ENCODE measurements at places on chromosomes 2 and 18.

DNA sequence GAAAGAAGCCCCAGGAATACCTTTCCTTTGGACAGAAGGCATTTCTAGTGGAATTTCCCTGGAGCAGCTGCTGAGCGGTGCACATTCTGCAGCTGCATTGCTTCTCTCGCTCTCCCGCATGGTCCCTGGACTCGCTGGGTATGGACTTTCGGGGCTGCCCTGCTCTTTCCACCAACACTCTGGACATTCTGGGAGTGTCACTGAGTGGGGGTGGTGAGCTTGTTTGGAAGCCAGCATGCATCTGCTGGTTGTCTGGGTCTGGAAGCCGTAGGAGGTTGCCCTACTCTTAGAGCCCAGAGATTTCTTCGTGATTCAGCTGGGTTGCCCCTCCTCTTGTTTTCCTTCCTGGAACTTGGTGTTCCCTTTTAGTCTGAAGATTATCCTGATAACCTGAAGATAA is 52.6 kb downstream of the TWIST2 start:
- no peak for DNase-seq

DNA sequence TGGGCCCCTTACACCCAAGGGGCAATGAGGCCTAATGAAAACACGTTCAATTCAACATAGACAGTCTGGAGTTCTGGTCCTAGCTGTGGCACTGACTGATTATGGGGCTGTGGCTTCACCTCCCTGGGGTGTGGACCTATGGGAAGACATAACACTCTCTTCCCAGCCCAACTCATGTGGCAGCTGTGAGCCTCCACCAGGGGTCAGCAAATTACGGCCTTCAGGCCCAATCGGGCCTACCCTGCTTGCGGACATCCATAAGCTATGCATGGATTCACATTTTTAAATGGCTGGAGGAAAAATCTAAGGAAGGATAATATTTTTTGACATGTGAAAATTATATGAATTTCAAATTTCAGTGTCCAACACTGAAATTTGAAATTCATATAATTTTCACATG is 101.3 kb downstream of the LOXHD1 start:
- DNase-seq, result no peak

DNA sequence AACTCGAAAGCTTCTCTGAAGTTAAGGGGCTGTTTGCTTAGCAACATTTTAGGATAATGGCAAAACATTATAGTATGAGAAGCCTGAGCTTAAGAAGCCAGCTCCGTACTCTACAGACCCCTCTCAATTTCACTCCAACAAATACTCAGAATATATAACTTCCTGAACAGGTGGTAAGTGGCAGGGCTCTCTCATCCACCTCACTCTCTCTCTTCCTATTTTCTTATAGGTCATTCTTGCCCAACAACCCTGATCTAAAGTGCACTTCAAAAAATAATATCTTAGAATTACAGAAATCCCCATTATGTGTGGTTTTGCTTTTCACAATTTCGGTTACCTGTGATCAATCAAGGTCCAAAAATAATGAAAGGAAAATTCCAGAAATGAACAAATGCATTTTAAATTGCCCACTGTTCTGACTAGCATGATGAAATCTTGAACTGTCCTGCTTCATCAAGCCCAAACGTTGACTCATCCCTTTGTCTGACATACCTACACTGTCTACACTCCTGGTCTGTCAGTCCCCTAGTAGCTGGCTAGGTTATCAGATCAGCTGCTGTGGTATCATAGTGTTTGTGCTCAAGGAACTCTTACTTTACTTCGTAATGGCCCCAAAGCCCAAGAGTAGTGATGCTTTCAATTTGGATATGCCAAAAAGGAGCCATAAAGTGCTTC is 122.8 kb upstream of the COL5A2 start:
- peak; percentile 21 for DNase-seq

DNA sequence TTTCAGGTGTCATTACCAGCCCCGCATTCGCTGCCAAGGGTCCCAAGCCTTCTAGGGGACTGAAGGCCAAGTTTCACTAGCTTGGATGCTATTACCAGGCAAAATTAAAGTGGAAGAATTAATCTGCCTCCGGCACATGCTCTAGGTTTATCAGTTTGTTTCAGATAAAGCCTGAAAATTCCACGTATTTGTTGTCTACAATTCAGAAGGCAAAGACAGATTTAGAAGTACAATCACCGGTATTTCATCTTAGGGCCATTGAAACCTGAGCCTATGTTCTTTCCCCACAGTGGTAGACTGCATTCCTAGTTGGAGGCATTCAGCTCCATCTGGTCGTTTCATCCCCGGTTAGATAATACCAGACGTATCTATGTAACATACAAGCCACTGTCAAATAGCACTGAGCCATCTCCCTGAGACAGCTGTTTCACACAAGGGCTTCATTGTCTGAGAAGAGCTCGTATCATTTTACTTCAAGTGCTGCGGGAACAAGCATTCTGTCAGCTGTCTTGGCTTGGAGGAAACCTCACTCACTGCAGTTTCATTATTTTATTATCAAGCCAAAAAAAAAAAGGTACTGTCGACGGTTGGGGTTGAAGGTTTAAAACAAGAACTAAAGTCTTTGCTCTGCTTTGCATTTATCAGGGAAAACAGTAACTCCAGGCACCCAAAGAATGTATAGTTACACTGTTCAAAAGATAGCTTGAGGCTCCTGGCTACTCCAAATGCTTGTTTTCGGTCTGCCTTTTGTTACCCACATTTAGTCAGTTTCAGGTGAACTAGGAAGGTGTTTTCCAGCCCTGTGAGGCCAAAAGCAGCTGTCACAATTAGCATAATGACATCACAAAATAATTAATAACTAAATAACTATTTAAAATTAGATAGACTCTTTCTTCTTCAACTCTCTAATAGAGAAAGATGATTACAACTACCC is 76.7 kb downstream of the TGIF1 start:
- peak; percentile 68 for DNase-seq

GRCh38 chr2:120737340-120738101 is 1.9 kb downstream of the GLI2 start:
- peak; percentile 61 for DNase-seq

DNA sequence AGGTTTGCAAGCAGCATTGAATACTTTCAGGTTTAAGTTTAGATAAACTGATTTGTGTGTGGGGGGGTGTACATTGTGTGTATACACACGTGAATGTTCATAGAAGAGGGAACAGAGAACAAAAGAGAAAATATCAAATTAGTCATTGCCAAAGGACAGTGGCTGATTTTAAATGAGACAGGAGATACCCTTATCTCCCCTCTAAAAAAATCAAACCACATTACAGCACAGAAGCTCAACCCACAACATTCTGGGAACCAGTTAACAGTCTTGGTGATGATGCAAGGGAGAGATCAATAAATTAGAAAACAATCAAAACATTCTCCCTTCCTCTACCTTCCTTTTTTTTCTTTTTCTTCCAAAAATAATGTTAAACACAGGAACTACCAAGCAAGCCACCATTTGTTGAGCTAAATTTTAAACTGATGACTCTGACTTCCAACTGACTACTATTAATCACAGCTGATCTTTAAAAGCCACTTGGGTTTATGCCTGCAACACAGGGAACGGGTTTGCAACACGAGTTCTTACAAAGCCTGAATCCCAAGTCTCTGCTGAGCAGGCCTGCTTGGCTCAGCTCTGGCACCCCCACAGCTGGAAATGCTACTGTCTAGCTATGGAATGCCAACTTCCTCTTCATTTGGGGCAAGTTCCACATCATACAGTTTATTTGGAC is 119.2 kb upstream of the ACVR1C start:
- DNase-seq, result peak; percentile 89

DNA sequence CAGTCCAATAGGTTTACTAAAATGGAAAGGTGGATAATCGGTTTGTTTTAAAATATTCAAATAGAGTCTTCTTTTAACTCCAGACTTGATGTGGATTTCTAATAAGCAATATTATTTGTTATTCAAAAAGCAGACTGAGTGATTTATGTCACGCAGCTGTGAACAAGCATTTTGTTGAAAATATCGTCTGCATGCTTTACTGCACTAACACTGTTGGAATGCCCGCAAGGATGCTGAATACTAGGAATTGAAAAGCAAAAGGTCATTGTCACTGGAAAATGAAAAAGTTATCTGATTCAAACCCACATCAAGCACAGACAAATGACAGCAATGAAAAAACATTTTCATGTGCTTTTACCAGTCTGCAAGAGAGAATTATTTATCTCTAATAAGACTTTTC is 31.1 kb downstream of the CHN1 start:
- DNase-seq, result no peak

DNA sequence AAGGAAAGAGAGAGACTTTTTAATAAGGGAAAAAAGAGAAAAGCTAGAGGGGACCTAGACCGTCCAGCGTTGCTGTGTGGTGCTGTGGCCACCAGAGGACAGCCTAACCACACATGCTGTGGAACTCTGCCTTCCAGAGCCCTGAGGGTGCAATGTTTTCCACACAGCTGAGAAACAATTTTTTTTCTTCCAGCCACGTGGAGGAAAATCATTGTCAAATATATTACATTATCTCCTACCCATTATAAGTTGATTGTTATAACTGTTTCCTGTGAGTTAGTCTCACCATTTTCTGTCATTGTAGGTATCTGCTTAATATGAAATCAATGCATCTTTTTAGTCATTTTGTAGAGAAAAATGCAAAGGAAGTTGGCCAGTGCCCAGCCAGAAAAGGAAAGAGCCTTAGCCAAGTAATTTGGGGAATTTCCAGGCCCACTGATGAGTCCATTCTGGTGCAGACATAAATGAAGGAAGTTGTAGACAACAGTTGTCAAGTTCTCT is 5.9 kb upstream of the MRPL19 start:
- peak; percentile 68 for DNase-seq

GRCh38 chr2:122136056-122136455 is 380.6 kb downstream of the TSN start:
- DNase-seq, result no peak

DNA sequence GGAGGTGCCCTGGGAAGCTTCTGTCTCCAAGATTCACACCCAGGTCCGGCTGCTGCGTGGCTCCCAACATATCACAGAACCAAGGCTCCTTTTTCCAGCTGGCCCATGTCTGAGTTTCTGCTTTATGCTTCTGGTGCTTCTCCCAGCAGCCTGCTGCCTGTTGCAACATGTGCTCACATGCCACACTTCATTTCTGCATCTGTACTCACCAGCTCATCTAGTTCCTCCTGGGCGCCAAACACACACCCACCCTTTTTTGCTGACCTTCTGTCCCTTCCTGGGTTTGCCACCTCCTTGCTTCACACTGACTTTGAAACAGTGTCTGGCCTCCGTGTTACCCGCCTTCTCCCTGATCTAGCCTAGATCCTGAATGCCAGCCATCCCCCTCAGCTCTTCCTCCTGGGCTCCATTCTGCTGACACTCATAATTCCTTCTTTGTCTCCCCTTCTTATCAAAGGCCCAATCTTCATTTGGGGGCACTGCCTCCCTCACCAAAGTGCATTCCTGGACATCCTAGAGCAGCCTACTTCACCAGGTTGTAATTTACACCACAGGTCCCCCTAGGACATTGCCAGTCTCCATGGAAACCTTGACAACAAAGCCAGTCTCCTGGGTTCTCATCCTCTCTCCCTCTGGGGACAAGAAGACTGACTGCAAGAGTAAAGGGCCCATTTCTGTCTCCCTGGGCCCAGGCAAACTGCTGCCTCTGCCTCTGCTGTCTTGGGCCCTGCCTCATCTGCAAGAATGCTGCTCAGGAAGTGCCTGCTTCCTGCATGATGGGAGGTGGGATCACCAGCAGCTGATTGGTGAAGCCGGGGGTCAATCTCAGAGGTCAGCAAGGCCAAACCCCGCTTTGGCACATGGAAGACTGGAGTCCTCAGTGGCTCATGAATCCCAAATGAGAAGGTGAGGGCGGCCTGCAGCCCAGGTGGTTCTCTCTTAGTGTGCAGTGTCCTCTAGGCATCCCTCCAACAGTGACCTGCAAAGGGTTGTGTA is 13.9 kb upstream of the PROM2 start:
- no peak for DNase-seq

GRCh38 chr2:54575379-54575888 is 119.3 kb downstream of the SPTBN1 start:
- no peak for DNase-seq

DNA sequence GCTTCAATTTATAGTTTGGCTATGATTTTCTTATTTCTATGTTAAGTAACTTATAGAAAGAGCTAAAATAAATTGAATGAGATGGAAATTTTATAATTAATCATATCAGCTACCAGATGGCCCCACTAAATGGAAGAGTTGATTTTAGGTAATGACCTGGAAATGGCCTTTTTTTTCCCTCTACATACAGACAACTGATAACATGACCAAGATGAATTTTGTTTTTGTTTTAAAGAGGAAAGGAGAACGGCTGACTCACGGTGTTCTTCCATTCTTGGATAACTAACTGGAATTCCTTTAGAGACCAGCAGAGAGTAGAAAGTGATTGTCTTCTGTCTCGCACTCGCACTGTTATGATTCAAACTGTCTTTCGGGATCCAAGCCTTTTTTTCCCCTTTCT is 91.0 kb downstream of the TMEM185B start:
- peak; percentile 7 for DNase-seq

- DNase-seq, result no peak
These were observed 32.6 kb downstream of the CIB4 start for GRCh38 chr2:26608557-26608956.

DNA sequence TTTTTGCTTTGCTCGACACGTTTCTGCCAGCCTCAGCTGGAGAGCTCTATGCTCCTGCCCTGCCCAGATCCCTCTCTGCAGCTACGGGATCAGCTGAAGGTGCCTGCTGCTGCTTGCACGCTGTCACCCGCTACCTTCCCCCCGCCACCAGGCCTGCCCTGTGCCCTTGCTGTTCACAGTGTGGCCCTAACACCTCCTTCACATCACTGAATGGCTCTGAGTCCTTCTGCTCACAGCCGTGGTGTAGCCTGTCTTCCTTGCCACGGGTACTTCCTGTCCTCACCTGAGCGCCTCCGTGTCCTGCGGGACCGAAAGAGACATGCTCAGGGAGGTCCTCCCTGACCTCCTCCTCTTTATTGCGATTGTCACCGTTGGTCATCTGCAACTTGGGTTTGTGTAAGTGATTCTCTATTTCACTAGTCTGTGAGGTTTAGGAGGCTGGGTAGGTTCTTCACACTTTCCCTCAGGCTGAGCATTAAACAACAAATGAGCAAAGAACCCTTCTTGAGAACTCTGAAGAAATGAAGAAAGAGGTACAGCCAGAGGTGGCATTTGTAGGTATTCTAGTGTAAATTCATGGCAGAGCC is 127.5 kb downstream of the NCK2 start:
- DNase-seq, result no peak

DNA sequence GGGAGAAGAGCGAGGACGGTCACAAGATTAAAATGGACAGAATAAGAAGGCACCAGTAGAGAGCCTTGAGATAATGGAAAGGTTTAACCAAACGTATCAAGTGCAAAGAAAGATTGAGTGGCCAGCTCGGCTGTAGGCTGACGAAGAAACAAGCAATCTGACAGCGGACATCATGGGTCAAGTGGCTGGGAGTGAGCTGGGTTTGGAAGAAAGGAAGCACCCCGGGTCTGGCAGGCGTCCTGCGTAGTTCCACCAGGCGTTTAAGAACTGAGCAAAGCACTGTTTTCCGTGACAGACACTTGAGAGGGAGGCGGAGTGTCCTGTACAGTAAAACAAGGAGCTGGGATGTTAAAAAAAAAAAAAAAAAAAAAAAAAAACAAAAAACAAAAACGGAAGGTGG is 27.1 kb downstream of the DAPL1 start:
- DNase-seq, result no peak

Data from fibroblast of skin of right quadriceps (primary cell).